ENCODE measurements at places on chromosomes 3 and 15.

- no peak overlapping the region for H3K27ac ChIP-seq
- H3K4me3 ChIP-seq: no peak overlapping the region
- H3K27me3 ChIP-seq: no peaks in the 10 kb centered on the region
Observed at GRCh38 chr15:85490856-85491255, 110.5 kb downstream of the AKAP13 start.

- H3K36me3 ChIP-seq: peaks cover 49% of the 10 kb centered on the region
- no peaks in the 10 kb centered on the region for H3K27me3 ChIP-seq
- H3K27ac ChIP-seq: no peak overlapping the region
- no peak for DNase-seq
Observed at GRCh38 chr3:45937206-45938042, 5.8 kb upstream of the CXCR6 start.

GRCh38 chr15:79078763-79079410, 11.7 kb downstream of the RASGRF1 start:
- no peaks in the 10 kb centered on the region for H3K4me1 ChIP-seq
- no peak overlapping the region for H3K27ac ChIP-seq
- no peaks in the 10 kb centered on the region for H3K36me3 ChIP-seq
- H3K27me3 ChIP-seq: no peaks in the 10 kb centered on the region
- no peak for DNase-seq

DNA sequence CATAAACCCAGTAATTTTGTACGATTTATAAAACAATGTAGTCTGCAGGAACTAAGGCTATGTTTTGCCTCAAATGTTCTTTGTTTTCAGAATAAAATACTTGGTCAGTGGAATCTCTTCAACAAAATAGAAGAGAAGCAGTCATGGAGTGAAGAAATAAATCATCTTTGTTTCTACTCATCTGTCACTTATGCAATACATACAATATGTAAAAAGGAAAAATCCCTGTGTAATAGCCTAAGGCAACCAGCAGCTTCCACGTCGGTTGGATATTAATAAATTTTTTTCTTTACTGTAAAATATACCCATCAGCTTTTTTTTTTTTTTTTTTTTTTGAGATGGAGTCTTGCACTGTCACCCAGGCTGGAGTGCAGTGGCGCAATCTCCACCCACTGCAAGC, 5.2 kb upstream of the WDR5B start:
- DNase-seq: no peak
- H3K27ac ChIP-seq: no peak overlapping the region
- H3K36me3 ChIP-seq: peaks cover 9% of the 10 kb centered on the region
- H3K27me3 ChIP-seq: no peaks in the 10 kb centered on the region
- H3K4me3 ChIP-seq: no peak overlapping the region

Measured in CD8-positive, alpha-beta memory T cell (primary cell).